ENCODE measurements at places on chromosomes 1 and 21.

DNA sequence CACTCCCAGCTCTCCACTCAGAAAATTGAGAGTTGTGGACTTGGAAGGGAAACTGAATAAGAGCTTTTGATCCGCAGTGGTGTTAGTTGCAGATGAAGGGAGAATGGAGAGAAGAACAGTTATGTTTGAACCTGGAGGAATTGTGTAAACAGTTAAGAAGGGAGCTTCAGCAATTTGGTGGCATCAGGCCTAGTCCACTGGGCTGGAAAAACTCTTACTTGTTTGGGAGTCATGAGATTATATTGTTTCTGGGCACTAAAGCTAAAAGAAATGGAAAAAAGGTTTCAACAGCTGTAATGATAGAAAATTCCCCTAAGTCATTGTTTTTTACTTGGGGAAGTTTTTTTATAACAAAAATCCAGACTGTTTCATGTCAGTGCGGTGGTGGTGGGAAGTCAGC, 256.1 kb upstream of the C1orf87 start:
- DNase-seq = no peak

GRCh38 chr1:110060034-110060661, 10.3 kb downstream of the ALX3 start:
- peak; percentile 56 for DNase-seq

DNA sequence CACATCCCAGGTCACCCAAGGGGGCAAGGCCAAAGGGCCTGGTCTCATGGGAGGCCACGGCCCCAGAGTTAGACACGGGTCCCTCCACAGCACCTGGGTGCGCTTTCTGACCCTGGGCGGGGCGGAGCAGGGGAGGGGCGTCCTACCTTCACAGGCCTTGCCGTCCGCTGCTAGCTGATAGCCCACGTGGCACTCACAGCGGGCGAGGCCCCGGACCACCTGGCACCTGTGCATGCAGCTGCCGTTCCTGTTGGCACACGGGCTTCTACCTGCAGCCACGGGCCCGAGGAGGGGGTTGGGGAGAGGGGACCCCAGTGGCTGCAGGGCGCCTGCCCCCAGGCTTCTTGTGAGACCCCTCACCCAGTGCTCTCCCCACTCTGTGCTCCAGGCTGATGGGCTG, 59.9 kb downstream of the ARHGEF16 start:
- DNase-seq = no peak

DNA sequence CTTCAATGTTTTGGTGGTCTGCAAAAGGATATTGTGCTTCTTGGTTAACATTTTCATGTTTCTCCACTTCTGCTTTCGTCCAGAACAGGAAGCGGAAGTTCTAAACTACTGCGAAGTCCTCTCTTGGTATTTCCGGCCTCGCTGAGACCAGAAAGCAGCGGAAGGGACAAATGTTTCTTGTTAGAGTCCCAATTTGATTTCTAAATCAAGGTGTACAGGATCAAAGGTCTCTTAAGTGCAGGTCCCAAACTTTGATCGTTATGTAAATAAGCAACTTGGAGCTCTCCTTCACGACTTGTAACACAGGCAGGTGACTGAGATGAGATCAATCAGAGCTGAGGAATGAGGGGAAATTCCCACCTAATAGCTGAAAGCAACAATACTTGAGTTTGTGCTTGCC, 40.1 kb upstream of the HMCN1 start:
- peak; percentile 56 for DNase-seq

- no peak for DNase-seq
Measured at GRCh38 chr1:101030881-101031280, 5.3 kb upstream of the DPH5 start.

DNA sequence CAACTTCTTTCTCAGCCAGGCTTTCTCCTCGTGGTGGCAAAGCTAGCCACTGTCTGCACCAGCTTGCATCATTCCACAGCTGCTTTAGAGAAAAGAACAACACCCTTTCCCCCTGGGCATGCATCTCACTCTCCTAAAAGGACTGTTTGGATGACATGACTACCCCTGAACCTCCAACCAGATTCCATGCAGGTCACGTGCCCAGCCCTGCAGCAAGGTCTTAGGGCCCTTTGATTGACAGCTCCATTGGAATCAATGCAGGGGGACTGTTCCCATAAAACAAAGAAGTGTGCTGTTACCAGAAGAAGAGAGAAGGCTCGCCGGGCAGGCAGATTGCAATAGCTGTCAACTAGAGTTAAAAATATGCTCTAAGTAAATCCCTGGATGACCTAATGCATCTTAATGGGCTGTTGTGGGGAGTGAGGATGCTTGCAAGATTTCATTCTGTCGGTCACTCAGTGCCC, 24.4 kb downstream of the KCNA2 start:
- DNase-seq = no peak

- DNase-seq = no peak
Measured at GRCh38 chr1:58670181-58670580, 29.7 kb downstream of the MYSM1 start.

- no peak for DNase-seq
Measured at GRCh38 chr1:118927427-118928187, 60.5 kb downstream of the TBX15 start.

DNA sequence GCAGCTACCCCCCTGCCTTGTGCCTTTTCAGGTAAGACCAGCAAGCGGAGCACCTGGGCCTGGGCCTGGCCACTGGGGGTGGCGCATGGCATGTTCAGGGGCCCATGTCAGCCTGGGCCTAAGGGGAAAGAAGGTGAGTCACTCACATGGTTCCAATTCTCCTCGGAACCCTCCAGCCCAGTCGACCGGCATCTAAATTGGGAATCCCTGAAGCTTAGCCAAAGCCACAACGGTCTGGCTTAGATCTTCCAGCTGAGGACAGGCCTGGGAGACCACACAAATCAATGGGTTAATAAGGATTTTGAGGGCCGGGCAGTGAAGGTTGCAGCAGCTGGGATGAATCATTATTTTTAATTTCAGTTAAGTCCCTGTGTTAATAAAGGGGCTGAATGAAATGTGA, 145.1 kb upstream of the SMYD2 start:
- no peak for DNase-seq

GRCh38 chr1:38117444-38117887, 70.9 kb upstream of the POU3F1 start:
- no peak for DNase-seq

GRCh38 chr1:67610450-67610849, 74.6 kb upstream of the GADD45A start:
- DNase-seq = no peak

DNA sequence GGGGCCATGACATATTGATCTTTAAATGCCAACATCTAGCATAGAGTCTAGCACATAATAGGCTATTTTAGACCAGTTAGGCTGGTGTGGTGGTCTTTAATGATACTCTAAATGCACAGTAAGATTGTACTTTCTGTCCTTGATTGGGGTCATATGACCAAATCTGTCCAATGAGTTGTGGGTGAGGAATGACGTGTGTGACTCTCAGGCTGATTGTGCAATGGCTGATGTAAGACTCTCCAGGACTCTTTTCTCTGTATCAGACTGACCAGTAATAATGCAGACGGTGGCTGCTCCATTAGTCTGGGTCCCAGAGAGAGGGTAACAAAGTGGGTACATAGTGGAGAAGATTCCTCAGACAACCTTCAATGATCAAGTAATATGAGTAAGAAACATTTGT, 541.6 kb upstream of the CAMK1G start:
- DNase-seq = no peak

DNA sequence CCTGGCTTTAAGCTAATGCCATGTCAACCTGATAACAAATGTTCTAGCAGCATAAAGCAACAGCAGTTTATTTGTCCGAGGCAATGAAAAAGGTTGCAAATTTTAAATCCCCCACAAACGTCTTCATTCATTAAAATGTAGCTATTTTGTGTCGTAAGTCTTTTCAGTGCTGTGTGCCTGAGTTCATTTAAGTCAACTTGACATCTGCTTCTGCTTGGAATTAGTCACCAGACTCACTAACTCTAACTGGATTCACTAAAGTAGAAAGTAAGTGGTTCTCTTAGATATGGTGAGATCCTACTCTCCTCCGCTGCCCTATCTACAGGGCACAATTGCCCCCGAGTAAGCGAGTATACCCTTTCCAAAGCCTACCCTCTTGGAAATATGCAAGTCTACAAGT, 118.4 kb upstream of the CHRM3 start:
- DNase-seq = no peak

- DNase-seq = no peak
Measured at GRCh38 chr1:8941906-8942305, 3.8 kb upstream of the CA6 start.

- DNase-seq = no peak
Measured at GRCh38 chr1:232904566-232904965, 45.8 kb upstream of the NTPCR start.

- no peak for DNase-seq
Measured at GRCh38 chr21:45588871-45589491, 46.7 kb upstream of the SLC19A1 start.

DNA sequence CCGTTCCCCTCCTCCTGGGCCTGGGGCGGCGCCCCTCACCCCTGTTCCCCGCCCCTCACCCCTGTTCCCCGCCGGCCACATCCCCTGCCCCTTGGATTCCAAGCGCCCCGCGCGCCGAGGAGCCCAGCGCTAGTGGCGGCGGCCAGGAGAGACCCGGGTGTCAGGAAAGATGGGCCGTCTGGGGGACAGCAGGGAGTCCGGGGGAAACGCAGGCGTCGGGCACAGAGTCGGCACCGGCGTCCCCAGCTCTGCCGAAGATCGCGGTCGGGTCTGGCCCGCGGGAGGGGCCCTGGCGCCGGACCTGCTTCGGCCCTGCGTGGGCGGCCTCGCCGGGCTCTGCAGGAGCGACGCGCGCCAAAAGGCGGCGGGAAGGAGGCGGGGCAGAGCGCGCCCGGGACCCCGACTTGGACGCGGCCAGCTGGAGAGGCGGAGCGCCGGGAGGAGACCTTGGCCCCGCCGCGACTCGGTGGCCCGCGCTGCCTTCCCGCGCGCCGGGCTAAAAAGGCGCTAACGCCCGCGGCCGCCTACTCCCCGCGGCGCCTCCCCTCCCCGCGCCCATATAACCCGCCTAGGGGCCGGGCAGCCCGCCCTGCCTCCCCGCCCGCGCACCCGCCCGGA, at the start of gene TP73:
TSS of gene TP73 (plus strand) at position 587 of the 618 bp plus-strand sequence. CDS start 29,850 bp downstream, outside the sequence.
- no peak for DNase-seq

DNA sequence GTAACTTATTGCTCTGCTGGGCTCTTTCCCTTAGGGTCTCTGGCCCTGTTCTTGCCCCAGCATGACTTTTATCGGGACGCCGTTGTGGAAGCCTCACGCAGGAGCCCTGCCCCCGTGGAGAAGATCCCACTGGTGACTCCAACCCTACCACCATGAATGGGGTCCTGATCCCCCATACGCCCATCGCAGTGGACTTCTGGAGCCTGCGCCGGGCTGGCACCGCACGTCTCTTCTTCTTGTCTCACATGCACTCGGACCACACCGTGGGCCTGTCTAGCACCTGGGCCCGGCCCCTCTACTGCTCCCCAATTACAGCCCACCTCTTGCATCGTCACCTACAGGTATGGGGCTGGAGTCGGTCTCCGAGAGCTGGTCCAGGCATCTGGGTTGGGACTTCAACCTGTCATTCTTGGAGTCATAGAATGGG, 322 bp downstream of the DCLRE1B start:
- DNase-seq = no peak

- DNase-seq = peak; percentile 79
Measured at GRCh38 chr1:116168277-116169032, 57.3 kb downstream of the MAB21L3 start.

GRCh38 chr1:2042830-2043773, 7.1 kb upstream of the PRKCZ start:
- DNase-seq = no peak

DNA sequence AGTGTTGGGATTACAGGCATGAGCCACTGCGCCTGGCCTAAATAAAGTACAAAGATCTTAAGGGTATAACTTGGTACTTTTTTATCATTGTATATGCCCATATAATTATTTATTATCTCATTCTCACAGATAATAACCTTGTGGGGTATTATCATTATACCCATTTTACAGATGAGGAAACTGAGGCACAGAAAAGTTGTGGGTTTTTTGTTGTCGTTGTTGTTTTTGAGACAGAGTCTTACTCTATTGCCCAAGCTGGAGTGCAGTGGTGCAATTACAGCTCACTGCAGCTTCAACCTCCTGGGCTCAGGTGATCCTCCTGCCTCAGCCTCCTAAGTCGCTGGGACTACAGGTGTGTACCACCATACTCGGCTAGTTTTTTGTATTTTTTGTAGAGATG, 4.1 kb downstream of the CGN start:
- no peak for DNase-seq

- DNase-seq = no peak
Measured at GRCh38 chr1:26701266-26701994, 5.6 kb downstream of the ARID1A start.

DNA sequence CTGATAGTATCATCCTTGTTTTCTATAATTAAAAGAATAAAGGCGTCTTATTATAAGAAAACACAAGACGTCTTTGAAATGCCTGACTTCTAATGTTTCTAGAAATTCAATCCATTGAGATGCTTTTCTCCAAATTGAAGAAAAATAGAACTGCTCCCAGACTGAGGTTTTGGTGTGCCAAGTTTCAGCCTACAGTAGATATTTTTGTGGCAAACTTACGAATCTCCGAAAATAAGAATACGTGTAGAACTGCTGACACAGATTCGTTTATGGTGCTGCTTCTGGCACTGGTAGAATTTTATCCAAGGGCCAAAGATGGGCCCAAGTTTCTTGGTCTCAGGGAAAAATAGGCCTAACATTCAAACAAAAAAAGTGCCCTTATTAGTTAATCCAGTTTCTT, 554.5 kb upstream of the NR5A2 start:
- DNase-seq = no peak

- no peak for DNase-seq
Measured at GRCh38 chr1:29688471-29689365, 452.4 kb downstream of the PTPRU start.

GRCh38 chr1:179168536-179168935, 60.9 kb downstream of the ABL2 start:
- DNase-seq = no peak

DNA sequence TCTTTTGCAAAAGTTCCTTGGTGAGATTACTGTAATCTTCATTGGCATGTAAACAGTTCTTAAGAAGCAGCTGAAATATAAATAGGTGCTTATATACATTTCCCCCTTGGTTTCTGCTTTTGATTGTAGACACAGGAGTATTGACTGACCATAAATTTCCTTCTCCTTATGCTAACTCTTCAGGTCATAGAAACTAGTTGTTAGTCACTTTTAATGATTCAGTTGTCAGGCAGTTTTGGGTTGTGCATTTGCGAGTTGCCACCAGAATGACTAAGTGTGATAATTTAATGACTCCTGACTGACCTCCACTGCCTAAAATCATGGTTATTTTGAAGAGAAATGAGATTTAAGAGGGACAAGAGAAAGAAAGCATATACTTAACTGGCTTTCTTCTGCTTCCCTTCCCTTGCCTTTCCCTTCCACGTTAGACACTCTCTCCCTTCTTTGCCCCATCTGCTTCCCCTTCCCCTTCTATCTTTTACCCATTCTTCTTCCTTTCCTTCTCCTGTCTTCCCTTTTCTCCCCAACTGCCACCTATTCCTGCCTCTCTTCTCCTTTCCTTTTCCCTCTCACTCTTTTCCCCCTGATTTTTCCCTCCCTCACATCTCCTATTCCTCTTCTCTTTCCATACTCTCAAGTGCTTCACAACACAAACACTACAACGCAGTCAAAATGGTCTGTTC, 12.3 kb downstream of the ZMPSTE24 start:
- no peak for DNase-seq

- peak; percentile 16 for DNase-seq
Measured at GRCh38 chr1:53553734-53554509, 94.7 kb downstream of the DMRTB1 start.

- DNase-seq = no peak
Measured at GRCh38 chr1:37171691-37172090, 137.4 kb upstream of the GRIK3 start.

- DNase-seq = no peak
Measured at GRCh38 chr1:40770296-40771070, 13.1 kb upstream of the KCNQ4 start.
